ENCODE measurements at places on chromosomes 12 and 14.

GRCh38 chr14:50922803-50923202, 21.5 kb downstream of the PYGL start:
- DNase-seq: no peak

DNA sequence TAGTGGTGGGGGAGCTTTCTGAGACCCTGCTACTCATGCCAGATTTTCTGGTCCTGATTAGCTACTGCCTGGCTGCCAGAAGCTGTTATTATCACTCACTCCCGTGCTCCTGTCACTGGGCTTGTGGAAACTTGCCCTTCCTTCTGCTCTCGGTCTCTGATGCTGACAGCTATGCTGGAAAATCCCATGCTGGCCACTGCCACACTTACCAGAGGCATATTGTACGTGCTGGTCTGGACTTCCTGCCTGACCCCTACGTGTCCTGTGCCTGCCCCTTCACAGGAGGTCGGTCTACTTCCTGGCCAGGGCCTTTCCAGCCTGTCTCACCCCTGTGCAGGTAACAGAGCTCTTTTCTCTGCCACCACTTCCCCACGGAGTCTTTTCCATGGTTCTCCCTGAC, 149.4 kb upstream of the PLEKHG7 start:
- no peak for DNase-seq

DNA sequence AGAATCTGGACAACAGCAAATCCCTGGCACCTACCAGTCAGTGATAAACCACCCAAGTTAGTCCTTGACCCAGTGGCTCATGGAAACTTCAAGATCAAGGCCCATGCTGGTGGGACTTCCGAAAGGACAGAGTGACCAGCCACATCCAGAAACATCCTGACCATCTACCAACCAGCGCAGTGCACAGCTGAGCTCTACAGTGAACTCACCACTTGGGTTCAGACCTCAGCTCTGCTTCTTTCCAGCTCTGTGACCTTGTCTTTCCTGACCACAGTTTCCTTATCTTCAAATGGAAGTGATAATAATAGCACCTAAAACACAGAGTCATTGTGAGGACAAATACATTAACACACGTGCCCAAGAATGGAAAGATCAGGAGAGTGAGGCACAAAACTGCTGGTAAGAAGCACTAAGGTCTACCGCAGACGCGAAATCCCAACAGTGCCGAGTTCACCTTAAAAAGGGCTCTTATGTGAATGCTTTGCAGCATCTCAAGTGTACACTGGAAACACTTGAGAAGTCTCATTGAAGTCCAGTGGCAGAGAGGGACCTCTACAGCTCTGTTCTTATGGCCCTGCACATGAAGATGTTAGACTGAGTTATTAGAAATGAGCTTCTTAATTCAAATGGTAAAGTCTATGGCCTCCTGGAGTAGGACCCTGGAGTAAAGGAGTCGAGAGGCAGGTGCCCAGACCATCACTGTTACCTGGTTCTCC, 128.8 kb downstream of the CCDC60 start:
- no peak for DNase-seq

DNA sequence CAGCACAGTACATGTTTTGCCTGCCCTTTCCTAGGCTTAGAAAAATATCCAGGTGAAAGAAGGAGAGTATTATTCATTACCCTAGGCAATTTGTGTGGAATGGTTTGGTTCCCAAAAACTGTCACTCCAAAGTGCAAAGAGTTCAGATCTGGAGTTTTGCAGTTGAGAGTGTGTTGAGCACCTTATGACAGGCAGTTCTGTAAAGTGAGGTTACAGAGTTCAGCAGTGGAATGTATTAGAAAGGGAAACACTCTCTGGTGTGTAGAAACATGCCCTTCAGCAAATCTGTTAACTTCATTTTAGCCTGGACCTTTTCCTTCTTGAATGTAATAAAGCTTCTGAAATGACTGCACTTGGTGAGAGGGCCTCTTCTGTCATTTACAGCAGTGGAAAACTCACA, 154.0 kb upstream of the SSTR1 start:
- no peak for DNase-seq

- DNase-seq: no peak
Observed at GRCh38 chr14:65382586-65382985, 29.9 kb upstream of the FUT8 start.

DNA sequence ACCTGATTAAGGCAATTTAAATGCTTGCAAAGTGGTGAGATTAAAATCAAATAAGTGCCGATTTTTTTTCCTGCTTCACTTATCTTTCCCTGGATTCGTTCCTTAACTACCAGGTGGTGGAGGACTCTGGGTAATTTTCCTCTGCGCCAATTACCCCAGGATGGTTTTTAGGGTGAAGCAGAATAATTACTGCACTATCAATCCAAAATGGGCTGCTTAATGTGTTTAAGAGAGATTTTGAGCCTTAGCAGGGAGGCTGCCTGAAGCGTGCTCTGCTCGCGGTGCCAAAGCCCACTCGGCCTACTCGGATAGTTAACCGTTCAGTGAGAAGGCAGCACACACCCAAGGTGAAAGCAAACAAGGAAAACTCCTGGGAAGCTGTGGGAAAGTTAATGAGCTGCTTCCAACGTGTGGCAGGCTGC, 274.9 kb upstream of the LMO3 start:
- DNase-seq: no peak

GRCh38 chr14:57976701-57977100, 110.8 kb upstream of the SLC35F4 start:
- DNase-seq: no peak

DNA sequence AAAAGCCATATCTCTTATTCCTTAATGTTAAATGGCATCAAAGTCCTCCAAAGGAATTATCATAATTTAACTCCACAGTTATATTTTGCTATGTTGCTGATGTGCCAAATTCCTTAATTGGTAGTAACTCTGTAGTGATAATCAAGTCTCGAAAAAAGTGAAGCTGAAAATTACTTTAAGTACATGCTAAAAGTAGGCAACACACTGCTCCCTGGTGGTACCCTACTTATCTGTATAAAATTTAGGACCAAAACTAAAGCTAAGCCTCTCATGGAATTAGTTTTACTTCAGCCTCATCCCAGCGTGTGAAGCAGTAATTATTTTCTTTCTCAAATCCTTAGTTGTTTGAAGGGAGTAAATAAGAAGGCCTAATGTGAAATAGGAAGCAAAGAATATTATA, 132.8 kb downstream of the TTLL5 start:
- DNase-seq: no peak

GRCh38 chr12:53577941-53578352, 48.2 kb downstream of the ATF7 start:
- DNase-seq: no peak

GRCh38 chr12:130838284-130838950, 633 bp downstream of the STX2 start:
- DNase-seq: no peak

GRCh38 chr12:72889791-72890190, 617.6 kb downstream of the TRHDE start:
- DNase-seq: no peak

- no peak for DNase-seq
Observed at GRCh38 chr12:10584415-10584814, 29.0 kb downstream of the MAGOHB start.

DNA sequence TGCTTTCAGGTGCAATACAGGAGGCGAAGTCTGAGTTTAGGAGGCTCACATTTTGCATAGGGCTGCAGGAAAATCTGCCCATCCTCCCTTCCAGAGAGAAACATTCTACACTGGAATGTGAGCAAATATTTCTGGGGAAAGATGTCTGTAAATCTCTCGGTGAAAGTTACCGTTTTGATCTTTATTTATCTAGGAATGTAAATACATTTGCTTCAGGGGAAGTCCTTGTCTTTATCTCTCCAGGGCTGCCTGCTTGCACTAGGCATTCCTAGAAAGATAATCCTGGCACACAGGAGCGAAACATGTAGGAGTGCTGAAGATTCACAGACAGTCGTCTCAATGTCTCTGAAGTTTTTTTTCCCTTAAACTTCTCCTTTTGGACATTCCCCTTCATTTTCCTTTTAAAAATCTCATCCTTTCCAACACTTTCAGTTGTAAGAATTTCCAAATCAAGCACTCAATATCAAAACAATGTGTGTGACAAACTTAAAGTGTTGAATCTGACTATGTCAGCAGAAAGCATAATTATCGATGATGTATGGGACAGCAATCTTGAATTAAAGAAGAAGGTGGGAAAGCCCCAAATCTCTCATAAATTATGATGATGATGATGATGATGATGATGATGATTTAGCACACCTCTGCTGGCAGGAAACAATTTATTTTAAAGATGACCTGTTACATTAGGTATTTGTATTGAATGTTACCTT, 113.4 kb upstream of the RESF1 start:
- no peak for DNase-seq

- no peak for DNase-seq
Observed at GRCh38 chr12:133235401-133236112, at the start of gene ANHX. Gene ANHX (minus strand): TSS chr12:133235877. CDS start chr12:133234356, 1,521 bp downstream.

- no peak for DNase-seq
Observed at GRCh38 chr12:111413442-111414086, 7.8 kb downstream of the SH2B3 start.

DNA sequence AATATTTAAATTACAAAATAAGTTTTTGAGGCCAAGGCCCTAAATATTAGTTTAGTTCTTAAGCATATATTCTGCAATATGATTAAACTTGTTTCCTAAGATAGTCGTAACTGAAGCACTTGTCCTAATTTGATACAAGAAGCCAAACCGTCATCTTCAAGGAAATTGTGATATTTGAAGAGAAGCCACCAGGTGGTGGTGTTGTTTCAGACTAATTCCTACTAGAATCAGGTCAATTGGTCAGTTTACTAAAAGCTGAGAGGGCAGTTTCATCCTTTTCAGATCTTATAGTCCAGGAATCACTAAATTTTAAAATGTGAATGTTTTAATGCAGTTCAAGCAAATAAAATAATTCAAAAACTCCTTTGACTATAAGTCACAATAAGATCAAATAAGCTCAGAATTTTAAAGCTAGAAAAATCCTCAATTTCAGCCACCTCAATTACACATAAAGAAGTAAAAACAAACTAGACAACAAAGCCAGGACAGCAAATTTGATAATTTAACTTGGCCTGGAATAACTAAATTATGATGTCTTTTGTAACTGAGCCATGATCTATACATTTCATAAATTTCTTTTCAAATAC, 7.1 kb upstream of the ARL1 start:
- DNase-seq: peak; percentile 18

GRCh38 chr12:116152268-116152667, 125.2 kb downstream of the MED13L start:
- DNase-seq: no peak

- no peak for DNase-seq
Observed at GRCh38 chr14:43249116-43249515, 1258.0 kb downstream of the FSCB start.

DNA sequence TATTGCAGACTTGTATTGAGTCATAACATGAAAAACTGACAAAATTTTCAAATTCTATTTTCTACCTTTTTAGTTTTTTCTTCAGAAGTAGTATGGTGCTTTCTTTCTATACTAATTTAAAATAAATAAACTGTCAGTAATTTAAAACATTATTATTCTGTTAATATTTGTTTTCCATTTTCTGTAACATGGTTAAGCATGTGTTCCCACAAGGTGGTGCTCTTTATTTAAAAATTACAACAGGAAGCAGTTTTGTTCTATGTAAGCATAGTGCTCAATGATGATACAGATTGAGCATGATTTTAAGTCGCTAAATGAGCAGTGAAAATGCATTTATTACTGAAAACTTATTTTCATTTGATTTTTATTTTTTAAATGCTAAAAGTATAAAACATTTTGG, 114.6 kb downstream of the PPFIA2 start:
- DNase-seq: peak; percentile 4

DNA sequence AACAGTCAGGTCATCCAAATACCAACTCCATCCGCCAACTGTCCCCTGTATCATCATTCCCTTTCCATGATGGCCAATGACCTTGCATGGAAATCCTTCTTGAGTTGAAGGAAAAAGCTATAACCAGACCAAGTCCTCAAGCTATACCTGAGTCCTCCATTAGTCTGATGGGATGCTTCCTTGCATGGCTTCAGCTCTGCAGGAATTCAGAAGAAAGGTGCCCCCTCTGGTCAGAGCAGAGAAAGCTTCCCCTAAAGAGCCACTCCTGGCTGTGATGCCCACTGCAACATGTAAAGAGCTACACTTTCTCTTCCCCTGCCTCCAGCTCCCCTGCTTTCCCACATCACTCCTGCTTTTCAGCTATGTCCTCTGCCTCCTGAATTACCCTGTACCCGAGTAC, 43.1 kb upstream of the FKBP4 start:
- no peak for DNase-seq

GRCh38 chr12:46896680-46897079, 70.9 kb upstream of the SLC38A4 start:
- DNase-seq: no peak

GRCh38 chr14:102229071-102229738, 75.8 kb downstream of the MOK start:
- no peak for DNase-seq

DNA sequence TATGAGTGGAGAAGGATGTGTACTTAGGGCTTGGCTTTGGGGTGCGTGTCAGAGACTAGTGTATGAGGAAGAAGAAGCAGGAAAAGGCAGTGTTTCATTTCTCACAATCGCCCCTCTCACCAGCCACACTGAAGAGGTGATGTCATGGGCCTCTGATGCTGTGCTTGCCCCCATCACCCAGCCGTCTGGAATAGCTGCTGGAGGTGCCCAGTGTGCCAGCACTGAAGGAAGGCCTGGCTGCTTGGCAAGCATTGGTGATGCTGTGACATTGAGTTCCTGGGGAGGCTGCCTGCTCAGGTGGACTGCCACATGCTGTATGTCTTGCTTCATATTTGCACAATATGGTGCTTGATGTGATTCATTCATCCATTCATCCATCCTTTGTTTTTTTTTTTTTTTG, 56.2 kb downstream of the CRADD start:
- no peak for DNase-seq

- DNase-seq: no peak
Observed at GRCh38 chr14:52801014-52801712, 9.8 kb upstream of the GNPNAT1 start.

DNA sequence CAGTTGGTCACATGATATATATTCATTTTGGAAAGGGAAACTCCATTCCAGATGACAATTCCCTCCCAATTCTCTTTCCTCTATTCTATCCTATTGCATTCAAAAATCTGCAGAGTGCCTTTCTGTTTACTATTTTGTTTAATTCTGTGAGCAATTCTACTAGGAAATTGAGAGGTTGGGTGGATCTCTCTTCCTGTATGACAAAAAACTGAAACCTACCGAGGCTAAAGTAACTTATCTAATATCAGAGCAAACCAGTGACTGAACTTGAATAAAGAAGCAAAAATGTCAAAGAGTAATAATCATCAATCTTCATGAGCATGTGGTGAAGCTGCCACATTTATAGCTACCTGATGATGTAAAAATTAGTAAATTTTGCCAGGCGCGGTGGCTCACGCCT, 16.6 kb upstream of the ACTN1 start:
- DNase-seq: no peak

- no peak for DNase-seq
Observed at GRCh38 chr12:116595672-116596071, 36.5 kb downstream of the MAP1LC3B2 start.

GRCh38 chr14:59306775-59307174, 118.3 kb downstream of the DAAM1 start:
- DNase-seq: no peak

GRCh38 chr12:9708853-9709252, 24.0 kb downstream of the CLECL1 start:
- DNase-seq: no peak

GRCh38 chr12:96047229-96048211, 12.1 kb upstream of the LTA4H start:
- peak; percentile 60 for DNase-seq

Data from GF-D8 (cell line).